ENCODE measurements at places on chromosomes 7 and 10. TPM values are rescaled to one million over a fixed set of nuclear protein-coding genes. Genes with fewer than 3 reads are reported as not detected.
A peak's percentile ranks its signal among the peaks of the same experiment; 100 is the strongest.

Gene GPER1
- total RNA-seq, result 0.63 TPM

DNA sequence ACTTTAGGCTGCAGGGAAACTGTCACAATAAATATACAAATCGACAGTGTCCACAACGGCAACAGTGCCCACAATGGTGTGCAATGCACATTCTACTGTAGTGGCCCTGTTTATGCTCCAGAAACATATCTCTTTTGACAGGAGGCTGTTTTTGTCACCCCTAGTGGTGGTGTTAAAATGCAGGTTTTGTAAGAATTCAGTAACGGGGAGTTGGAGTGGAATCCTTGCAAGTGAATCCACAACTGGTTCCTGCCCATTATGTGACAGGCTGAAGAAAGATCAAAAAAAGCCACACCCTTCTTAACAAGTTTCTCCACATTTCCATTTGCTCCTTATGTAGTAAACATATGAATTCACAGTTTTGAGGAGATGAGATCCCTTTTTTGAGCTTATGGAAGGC is 58.5 kb downstream of the BEND7 start:
- no peak for DNase-seq
- no peak overlapping the region for H3K4me3 ChIP-seq
- no peak overlapping the region for H3K27ac ChIP-seq
- H3K27me3 ChIP-seq, result no peaks in the 10 kb centered on the region

GRCh38 chr10:7955446-7955845 is 99.0 kb upstream of the GATA3 start:
- no peaks in the 10 kb centered on the region for H3K27me3 ChIP-seq
- no peak overlapping the region for H3K4me3 ChIP-seq
- no peak for DNase-seq
- H3K4me1 ChIP-seq, result peaks cover 10% of the 10 kb centered on the region

DNA sequence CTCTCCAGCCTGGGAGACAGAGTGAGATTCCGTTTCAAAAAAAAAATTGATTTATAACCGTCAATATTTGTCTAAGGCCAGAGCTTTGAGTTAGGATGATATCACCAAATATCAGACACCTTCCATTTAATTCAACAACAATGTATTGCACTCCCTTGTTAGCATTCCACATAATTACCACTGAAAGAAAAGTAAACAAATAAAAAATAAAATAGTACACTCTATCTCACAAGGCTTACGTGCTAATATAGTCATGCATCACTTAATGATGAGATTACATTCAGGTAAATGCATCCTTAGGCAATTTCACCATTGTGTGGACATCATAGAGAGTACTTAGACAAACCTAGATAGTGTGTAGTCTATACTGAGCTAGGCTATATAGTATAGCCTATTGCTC is 127.6 kb upstream of the RHOBTB1 start:
- H3K4me3 ChIP-seq, result no peak overlapping the region
- no peak for DNase-seq
- no peaks in the 10 kb centered on the region for H3K36me3 ChIP-seq
- H3K27me3 ChIP-seq, result no peaks in the 10 kb centered on the region
- no peak overlapping the region for H3K27ac ChIP-seq

DNA sequence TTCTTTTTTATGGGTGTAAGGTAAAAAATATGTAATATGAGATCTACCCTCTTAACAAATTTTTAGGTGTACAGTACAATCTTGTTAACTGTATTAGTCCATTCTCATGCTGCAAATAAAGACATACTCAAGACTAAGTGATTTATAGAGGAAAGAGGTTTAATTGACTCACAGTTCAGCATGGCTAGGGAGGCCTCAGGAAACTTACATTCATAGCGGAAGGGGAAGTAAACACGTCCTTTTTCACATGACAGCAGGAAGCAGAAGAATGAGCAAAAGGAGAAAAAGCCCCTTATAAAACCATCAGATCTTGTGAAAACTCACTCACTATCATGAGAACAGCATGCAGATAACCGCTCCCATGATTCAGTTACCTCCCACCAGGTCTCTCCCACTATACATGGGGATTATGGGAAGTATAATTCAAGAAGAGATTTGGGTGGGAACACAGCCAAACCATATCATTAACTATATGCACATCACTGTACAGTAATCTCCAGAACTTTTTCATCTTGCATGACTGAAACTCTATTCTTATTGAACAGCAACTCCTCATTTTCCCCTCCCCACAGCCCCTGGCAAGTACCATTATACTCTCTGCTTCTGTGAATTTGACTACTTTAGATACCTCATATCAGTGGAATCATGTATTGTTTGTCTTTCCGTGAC is 127.4 kb downstream of the WNT2 start:
- H3K36me3 ChIP-seq, result no peaks in the 10 kb centered on the region
- H3K27ac ChIP-seq, result no peak overlapping the region
- H3K4me1 ChIP-seq, result peaks cover 21% of the 10 kb centered on the region
- no peak overlapping the region for H3K4me3 ChIP-seq
- DNase-seq, result peak; percentile 38
- no peaks in the 10 kb centered on the region for H3K27me3 ChIP-seq

GRCh38 chr10:123704812-123705211 is 38.7 kb downstream of the GPR26 start:
- H3K27me3 ChIP-seq, result peaks cover 40% of the 10 kb centered on the region
- no peaks in the 10 kb centered on the region for H3K36me3 ChIP-seq
- no peaks in the 10 kb centered on the region for H3K4me1 ChIP-seq
- no peak overlapping the region for H3K4me3 ChIP-seq
- no peak overlapping the region for H3K27ac ChIP-seq
